ENCODE measurements at places on chromosomes 7 and 10.

DNA sequence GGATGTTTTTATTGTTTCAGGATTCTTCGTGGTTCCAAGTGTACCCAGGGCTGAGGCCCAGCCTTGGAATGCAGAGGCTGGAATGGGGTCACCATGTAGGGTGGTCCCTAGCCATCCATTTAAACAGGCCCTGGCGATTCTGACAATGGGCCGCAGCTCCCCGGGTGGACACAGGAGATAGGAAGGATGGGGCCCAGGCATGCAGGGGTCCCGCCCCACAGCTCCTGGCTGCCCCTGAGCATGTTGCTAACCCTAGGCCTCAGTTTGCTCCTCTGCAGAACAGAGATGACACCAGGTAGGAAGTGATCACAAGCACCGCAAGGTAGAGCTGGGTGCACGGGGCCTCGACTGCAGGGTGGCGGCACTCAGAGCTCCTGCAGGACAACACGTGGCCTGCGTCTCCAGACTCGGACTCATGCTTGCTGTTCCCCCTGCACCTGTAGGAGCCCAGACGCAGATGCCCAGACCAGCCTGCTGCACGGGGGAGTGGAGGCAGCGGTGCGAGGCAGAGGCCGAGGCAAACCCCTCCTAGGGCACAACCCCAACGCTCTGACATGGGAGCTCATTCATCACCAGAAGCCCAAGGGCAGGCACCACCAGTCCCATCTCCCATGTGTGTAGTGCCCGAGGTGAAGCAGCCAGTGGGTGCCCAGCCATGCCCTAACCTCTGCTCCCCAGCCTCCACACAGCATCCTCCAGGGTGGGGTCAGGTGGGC, 25.5 kb downstream of the VIPR2 start:
- no peak for DNase-seq

GRCh38 chr10:84665883-84666463, 337.6 kb downstream of the CCSER2 start:
- peak; percentile 18 for DNase-seq

DNA sequence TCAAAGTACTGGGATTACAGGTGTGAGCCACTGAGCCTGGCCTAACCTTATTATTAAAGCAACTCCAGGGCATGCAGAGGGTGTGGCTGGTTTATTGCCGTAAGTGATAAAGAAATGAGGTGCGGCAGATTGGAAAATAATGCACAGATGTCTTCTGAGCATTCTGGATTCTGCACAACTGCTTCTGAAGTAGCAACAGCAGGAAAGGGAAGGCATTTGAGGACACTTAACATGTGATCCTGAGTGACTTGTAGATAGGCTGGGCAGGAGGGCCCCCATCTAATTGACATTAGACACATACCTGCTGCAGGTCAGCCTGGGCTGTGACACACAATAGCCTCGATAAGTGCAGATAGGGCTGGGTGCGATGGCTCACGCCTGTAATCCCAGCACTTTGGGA, 5.6 kb downstream of the RHBDD2 start:
- DNase-seq = no peak

GRCh38 chr10:30831426-30831825, 200.2 kb downstream of the ZNF438 start:
- no peak for DNase-seq

DNA sequence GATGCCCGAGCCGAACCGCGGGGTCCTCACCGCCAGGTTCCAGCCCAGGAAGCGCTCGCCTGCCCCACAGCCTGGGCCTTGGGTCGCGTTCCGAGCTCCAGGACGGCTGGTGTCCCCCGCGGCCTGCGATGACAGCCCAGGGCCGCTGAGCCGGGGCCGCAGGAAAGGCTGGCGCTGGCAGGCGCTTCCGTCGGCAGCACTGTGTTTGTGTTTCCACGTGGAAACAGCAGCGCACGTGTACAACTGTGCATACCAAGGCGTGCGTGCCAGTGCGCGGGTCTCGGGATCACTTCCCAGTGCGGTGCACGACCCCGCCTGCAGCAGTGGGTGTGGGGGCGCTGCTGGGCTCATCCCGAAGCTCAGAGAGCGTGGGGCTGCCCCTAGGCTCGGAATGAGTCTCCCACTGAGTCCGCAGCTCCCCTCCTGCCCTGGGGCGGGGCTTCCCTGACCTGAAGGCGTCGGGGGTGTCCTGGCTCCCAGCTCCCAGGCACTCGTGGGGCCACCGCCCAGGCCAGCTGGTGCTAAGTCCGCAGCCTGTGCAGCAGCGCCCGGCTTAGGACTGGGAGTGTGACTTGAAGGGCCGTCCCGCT, 17.2 kb downstream of the AP5Z1 start:
- DNase-seq = no peak

- no peak for DNase-seq
Observed at GRCh38 chr7:145324081-145324480, 488.2 kb upstream of the TPK1 start.

GRCh38 chr7:5689118-5689517, 92.3 kb downstream of the RNF216 start:
- DNase-seq = peak; percentile 76

DNA sequence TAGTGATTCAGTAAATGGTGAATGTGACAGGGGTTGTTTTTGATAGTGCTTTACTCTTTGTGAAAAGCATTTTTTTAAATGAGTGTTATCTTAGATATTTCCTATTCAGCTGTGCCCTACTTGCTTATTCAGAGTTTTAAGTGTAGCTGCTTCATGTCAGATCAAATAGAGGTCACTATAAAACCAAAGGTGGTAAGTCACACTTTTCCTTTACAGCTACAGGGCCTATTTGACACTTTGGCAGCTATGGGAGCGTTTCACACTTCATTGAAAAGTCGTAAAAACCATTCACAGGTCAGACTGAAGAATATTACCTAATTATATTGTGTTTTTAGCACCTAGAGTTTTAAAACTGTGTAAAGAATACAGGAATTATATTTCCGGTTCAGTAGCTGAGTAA, 67.3 kb downstream of the ANKIB1 start:
- DNase-seq = no peak

GRCh38 chr7:4769761-4770160, 5.7 kb upstream of the AP5Z1 start:
- DNase-seq = no peak

- no peak for DNase-seq
Observed at GRCh38 chr10:84907461-84908009, 579.1 kb downstream of the CCSER2 start.

DNA sequence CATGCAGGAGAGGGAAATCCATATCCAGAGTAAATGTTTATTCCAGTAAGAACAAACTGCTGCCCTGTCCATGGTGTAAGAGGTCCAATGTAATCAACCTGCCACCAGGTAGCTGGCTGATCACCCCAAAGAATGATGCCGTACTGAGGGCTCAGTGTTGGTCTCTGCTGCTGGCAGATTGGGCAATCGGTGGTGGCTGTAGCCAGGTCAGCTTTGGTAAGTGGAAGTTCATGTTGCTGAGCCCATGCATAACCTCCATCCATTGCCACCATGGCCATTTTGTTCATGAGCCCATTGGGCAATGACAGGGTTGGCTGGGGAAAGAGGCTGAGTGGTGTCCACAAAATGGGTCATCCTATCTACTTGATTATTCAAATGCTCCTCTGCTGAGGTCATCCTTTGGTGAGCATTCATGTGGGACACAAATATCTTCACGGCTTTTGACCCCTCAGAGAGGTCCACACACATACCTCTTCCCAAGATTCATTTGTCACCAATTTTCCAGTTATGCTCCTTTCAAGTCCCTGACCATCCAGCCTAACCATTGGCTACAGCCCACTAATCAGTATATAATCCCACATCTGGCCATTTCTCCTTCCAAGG, 23.3 kb upstream of the PAPSS2 start:
- DNase-seq = no peak

GRCh38 chr10:74008212-74008731, 10.4 kb downstream of the VCL start:
- DNase-seq = no peak

GRCh38 chr7:983004-983615, at the start of gene CYP2W1:
CYP2W1 (plus strand) TSS chr7:983181; CDS start chr7:983212, 31 bp downstream.
- no peak for DNase-seq

- DNase-seq = no peak
Observed at GRCh38 chr7:46226860-46227259, 305.8 kb upstream of the IGFBP3 start.

GRCh38 chr10:52128056-52128683, 185.9 kb upstream of the DKK1 start:
- no peak for DNase-seq

- no peak for DNase-seq
Observed at GRCh38 chr7:108813251-108814014, 243.8 kb downstream of the DNAJB9 start.

DNA sequence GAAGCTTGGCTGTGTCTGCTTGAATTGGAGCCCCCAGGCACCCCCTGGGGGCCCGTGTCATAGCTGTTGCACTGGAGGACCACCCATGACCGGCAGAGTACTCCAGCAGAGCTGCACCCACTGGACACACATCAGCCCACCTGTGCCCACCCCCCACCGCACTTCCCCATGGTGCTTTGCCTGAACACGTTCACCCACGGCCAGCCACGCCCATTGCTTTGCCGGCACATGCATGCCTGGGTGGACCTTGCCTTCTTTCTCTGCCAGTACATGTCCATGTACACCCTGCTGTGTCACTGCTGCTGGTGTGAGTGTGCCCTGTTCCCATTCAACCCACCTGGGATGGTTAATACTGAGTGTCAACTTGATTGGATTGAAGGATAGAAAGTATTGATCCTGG, 88.7 kb downstream of the SAMD9 start:
- no peak for DNase-seq

DNA sequence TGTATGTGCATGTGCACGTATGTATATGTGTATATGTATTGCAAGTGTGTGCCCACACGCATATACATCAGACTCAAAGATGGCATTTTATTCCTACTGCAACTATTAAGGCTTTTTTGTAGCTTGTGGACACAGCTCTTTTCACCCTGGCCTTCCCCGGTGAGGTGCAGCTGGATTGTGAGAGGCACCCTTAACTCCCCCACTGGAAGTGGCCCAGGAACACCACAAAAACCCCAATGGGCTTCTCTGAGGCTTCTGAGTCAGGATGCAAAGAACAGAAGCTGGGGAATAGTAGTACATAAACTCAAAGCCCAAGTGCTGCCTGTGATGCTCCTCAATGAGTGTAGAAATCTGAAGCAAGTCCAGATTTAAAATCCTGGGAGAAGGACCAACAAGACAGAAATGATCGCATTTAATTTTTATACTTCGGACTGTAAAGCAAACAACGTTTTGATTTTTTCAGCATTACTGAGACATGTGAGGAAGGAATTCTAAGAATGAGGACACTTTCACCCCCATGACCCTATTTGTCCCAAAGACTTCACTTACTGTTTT, 369.2 kb upstream of the MGMT start:
- no peak for DNase-seq

DNA sequence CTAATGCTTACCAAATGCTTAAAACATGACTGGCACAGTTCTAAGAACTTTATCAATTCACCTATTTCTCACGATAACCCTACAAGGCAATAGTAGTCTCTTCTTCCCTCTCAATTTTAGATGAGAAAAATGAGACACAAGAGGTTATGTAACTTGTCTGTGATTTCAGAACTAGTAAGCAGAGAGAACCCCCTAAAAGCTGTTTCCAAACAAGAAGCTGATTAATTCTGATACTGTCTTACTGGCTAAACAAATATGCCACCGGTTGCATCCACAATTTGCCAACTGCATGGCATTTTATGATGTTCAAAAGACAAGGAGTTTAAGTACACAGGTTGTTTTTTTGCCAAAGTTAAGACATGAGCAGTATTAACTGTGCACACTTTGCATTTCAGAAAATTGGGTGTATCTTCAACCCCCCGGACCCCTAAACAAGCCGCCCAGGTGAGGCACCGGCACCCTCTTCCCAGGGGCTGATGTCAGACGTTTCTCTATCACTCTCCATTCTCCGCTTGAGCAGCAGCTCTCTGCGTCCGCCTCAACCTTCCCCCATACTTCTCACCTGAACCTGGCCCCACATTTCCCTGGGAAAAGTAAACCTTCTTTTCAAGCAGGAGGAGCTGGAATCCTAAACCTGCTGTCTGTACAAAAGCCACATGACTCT, 21.7 kb downstream of the RSU1 start:
- DNase-seq = no peak

DNA sequence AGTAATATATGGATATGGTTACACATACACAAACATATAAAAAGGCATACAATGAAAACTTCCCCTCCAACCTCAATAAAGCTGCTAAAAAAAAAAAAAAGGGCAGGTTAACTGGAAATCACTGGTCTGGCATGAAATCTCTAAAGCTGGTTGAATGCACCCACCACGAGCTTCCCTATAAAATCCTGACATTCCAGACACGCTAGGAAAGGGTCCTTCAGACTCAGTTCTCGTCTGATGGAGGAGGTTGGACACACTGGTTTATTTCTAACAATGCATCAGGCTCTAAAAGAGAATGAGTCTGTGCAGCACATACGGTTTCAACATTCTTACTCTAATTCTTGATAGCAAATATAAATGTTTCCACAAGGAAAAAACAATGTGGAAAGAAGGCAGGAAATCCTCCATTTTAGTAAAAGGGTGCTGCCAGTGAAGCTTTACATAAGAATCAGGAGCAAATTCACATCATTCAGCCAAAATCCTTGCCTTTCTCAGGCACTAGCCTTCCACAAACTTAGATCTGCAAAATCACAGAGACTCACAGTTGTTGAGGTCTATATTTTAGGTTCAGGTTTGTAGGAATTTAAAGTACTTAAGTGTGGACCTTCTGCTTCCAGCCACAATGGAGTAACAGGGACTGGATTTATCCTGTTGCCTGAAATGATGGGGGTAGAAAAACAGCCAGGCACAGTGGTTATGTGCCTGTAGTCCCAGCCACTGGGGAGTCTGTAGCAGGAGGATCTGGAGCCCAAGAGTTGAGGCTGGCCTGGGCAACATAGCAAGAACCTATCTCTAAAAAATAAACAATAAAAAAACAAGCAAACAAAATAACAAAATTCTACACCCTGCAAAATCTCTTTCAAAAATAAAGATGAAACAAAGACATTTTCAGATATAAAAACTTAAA, 73.5 kb downstream of the CYTH3 start:
- no peak for DNase-seq

DNA sequence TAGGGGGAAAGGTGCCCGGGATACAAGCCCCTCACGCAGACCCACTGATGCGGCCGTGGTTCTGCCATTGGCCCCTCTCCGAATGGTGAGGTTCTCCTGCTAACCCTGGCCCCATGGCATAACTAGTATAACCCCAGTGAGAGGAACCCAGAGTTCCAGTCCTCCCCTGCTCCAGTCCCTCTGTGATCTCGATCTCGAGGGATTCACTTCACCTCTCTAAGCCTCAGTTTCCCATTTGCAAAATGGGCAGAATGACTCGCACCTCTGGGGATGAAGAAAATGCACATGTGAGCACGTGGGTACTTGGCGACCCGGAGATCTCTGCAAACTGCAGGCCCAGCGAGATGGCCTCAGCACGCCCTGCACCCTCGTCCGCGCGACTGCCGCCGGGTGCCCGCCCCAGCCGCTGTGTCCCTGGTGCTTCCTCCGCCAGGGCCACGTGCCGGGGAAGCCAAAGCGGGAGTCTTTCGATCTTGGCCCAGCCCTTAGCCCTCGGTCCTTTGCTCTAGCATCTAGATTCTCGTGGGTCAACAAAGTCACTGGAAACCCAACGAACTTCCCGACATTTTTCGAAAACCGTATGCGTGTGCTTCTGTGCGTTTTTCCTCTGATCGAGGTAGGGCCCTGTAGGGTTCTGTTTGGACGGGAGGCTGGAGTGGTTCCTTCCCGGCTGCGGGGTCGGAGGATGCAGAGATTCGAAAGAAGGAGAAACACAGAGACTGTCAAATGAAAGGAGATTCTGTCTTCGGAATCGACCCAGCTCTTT, 169.8 kb downstream of the UBE2H start:
- no peak for DNase-seq
